ENCODE measurements at places on chromosomes 6 and 20.

DNA sequence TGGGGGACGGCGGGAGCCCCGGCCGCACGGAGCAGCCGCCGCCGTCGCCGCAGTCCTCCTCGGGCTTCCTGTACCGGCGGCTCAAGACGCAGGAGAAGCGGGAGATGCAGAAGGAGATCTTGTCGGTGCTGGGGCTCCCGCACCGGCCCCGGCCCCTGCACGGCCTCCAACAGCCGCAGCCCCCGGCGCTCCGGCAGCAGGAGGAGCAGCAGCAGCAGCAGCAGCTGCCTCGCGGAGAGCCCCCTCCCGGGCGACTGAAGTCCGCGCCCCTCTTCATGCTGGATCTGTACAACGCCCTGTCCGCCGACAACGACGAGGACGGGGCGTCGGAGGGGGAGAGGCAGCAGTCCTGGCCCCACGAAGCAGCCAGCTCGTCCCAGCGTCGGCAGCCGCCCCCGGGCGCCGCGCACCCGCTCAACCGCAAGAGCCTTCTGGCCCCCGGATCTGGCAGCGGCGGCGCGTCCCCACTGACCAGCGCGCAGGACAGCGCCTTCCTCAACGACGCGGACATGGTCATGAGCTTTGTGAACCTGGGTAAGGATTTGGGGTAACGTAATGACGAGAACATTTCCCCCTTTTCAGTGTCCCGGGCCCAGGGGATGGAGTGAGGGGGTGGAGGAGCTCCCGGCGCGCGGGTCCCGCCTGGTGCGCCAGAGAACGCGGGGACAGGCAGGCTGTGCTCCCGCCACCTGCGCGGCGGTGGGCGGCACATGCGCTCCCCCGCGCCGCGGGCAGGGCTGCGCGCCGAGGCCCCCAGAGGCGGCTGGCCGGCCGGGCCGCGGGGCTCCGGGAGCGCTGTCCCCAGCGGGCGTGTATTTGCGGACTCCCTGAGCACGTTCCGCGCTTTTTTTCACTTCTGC lies 1.4 kb downstream of the BMP6 start:
- peak; percentile 46 for DNase-seq

- DNase-seq = no peak
These were observed 1.7 kb upstream of the FAM50B start for GRCh38 chr6:3847521-3847920.

DNA sequence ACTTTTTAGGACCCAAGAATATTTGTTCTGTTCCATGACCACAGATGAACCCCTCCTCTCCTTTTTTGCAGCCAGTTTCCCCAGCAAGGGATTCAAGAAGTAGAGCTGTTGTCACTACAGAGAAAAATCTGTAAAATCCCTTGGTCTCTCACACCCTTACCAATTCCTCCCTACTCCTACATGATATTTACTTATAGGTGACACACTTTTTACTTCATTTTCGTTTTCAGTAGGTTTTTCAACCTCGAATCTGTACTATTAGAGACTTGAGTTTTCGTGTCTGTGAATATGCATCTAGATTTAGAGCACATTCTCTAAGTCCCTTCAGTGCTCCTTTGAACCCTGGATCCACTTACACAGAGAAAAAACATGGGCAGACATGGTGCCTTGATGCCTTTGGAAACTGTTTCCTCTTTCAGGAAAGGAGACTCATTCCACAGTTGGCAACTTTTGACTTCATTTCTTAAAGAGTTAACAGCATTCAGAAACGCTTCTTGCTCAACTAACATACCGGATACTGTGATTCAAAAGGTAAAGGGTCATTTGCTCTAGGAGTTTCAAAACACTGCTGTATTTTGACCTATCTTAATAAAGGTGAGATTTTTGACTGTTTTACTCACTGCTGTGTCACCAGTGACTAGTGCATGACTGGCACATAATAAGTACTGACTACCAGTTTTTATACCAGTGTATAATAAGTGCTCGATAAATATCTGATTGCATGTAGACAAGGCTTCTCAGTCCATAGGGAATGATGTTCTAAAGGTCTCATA lies 50.6 kb downstream of the LAMA4 start:
- peak; percentile 96 for DNase-seq

DNA sequence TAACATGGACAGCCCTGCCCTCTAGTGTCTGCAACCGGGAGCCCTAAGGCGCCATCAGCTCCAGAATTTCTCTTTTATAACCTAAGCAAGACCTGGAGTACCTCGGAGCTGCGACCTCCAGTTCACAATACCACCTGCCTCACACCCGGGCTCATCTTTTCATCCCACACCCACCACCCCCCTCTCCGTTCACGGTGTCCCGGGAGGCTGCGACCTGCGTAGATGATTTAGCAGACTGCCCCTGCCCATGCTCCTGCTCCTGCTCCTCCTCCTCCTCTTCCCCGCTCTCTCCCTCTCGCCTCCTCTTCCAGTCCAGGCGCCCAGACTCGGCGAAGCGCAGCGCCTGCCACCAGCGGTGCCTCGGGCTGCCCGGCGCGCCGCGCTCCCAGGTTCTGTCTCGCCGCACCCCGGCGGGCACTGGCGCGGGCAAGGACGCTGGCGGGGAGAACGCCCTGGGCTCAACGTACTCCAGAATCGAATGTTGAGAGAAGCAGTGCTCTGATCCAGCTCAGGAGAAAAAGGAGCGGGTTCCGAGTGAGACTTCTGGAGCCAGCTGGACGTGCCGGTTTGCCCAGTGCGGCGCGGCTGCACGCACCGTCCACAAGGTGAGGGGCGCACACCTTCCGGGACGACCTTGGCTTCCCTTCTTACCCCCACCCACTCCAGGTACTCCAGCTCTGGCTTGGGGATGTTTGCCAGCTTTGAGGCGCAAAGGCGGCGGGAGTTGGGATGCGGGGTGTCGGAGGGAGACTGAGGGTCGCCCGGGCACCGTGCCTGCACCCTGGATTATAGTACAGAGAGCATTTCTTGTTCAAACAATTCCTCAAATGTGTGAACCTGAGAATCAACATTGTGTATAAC lies at the start of gene HTR1E:
HTR1E (plus strand) TSS at position 310 of the 861 bp plus-strand sequence. CDS start 77,807 bp downstream, outside the sequence.
- DNase-seq = peak; percentile 28

GRCh38 chr6:35181933-35182612 lies 31.7 kb upstream of the SCUBE3 start:
- peak; percentile 73 for DNase-seq
